ENCODE measurements at places on chromosomes 1 and 21.
A peak's percentile ranks its signal among the peaks of the same experiment; 100 is the strongest.

GRCh38 chr21:25371841-25372425 is 235.3 kb downstream of the MRPL39 start:
- DNase-seq, result no peak

GRCh38 chr1:99645203-99645602 is 710 bp upstream of the PALMD start:
- no peak for DNase-seq

- no peak for DNase-seq
Measured at GRCh38 chr1:32619701-32620485, 30.5 kb downstream of the ZBTB8OS start.

GRCh38 chr1:167428395-167428794 is 89.9 kb downstream of the CD247 start:
- no peak for DNase-seq

GRCh38 chr1:198156111-198156744 is 570 bp upstream of the NEK7 start:
- no peak for DNase-seq

GRCh38 chr1:56803561-56804156 is 15.5 kb downstream of the FYB2 start:
- no peak for DNase-seq

- no peak for DNase-seq
Measured at GRCh38 chr1:157201767-157202166, 63.6 kb upstream of the ETV3 start.

GRCh38 chr1:110554871-110555801 is 36.2 kb upstream of the KCNA10 start:
- peak; percentile 38 for DNase-seq

DNA sequence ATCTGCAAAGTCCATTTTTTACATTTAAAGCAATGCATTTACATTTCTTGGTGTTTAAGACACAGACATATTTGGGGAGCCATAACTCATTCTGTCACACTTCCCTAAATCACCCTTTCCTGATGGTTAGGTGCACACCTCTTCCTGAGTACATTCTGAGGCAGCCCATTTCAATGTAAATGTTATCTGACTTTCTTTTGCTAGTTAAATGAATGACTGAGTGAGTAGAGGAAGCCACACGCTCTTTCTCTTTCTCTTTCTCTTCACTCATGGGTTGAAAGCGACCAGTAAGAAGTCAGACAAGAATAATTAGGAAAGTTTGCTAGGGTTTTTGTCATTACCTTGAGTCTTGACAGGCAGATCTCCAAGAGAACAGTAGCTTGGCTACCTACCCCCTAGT is 143.1 kb downstream of the S1PR1 start:
- DNase-seq, result no peak
